ENCODE measurements at places on chromosomes 5 and 9.

DNA sequence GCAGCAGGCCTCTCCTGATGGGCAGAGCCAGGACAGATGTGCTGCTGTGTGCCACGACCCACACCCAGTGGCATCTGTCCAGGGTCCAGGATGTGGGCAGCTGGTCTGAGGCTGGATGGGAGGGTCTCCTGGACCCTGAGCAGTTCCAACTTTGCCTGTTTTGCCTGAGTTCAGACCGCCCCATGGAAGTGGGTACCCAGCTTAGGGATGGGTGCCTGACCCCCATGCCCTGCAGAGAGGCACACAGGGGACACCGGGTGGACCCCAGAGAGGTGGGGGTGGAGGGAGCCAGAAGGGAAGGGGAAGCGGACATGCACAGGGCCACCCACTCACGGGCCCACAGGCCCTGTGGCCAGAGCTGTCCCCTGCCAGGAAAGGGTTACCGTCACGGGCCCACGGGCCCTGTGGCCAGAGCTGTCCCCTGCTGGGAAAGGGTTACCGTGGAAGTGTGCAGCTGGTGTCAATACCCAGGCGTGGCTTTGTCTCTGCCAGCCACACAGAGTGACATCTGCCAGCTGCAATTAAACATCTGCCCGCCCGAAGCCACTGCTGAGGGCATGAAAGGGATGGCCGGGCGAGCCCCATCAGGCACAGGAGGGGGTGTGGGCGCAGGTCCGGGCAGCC lies 50.0 kb downstream of the NACC2 start:
- DNase-seq, result no peak

DNA sequence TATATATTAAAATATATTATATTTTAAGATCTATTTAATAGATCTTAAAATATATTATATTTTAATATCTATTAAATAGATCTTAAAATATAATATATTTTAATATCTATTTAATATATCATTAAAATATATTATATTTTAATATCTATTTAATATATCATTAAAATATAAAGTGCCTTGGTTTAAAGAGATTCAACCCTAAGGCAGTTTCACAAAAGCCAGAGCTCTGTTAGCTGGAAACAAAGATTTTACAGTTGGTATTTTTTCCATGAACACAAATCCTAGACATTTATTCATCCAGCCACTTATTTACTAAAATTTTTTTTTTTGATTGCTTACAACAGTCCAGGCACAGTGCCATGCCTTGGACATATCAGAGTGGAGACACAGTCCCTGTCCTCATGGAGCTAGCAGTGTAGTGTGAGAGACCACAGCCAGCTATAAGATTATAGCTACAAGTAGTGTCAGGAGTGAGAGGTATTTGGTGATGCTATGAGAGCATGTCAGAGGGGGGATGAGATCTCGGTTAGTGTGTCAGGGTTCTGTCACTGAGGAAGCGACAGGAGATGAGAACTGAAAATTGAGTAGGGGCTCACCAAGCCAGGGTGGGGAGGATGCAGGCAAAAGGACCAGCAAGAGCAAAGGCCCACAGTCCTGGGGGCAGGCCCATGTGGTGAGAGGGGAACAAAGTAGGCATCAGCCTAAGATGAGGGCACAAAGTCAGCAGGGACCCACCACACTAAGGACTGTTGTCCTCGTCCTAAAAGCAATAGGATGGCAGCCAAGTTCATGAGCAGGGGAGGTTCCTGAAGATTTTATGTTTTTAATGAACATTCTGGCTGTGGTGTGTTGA lies 74.5 kb downstream of the FBXO38 start:
- no peak for DNase-seq

GRCh38 chr5:82298668-82299067 lies 20.5 kb upstream of the RPS23 start:
- DNase-seq, result no peak

GRCh38 chr5:133121080-133121479 lies 69.3 kb downstream of the HSPA4 start:
- no peak for DNase-seq

DNA sequence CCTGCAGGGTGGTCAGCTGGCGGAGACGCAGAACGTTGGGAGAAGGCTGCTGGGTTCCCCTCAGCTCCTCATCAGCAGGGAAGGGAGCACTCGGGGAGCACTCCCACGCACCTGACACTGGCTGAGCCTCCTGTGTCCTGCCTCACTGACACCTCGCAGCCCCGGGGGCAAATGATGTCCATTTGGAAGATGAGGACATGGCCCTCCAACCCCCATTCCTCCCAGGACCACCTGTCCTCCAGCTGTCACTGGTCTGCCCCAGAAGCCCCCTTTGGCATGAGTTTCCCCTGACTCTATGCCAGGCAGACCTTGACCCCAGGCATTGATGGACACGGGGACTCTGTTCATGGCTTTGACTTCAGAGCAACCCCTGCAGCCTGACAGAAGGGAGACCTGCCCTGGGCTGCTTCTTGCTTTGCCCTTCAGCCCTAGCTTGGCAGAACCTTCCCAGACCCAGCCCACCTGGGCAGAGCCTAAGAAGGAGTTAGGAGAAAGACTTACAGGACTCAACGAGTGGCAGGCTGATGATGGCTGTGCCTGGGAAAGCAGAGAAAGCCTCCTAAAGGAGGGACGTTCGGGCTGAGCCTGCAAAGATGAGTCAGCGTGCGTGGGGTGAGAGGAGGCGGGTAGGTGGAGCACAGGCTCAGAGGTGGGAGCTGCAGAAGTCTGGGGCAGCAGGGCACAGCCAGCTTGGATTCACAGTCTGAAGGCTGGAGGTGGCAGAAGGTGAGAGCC lies 90.6 kb downstream of the LMX1B start:
- DNase-seq, result peak; percentile 51

GRCh38 chr9:86549401-86549811 lies 195.2 kb upstream of the TUT7 start:
- no peak for DNase-seq

DNA sequence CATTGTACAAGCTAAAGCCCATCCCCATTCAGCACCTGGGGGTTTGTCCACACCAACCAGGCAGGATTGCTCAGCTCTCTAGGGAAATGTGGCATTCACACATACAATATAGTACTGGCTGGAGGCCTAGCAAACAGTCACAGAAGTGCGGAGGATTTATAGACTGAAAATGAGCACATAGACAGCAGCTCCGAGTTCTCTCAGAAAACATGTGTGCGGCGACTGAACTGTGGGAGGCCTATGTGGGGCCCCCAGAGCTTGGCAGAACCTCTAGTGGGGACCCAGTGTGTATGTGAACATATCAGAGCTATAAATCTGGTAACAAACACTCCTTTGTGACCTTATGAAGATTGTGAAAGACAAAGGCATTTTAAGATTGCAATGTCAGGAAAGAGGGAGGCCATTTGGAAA lies 431.1 kb downstream of the DTWD2 start:
- DNase-seq, result no peak

GRCh38 chr5:33985447-33985846 lies 954 bp upstream of the SLC45A2 start:
- DNase-seq, result no peak

DNA sequence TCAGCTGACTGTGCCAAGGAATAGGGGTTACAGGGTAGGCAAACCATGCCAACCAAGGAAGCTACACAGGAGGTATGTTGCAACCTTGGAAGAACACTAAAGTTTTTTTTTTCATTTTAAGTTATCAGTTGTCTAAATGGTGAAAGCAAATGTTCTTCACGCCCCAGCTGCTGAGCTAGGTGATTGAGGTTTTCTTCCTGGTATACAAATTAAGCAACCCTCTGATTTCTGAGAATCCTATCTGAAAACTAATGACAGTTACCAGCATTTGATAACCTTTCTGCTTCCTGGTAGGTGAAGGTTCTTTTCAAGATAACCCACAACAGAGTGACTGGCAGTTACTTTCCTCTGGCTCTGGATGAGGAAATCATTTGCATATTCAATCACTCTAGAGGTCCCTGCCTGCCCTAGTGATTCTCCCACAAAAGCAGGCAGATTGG lies 194.9 kb downstream of the ATP10B start:
- DNase-seq, result no peak

DNA sequence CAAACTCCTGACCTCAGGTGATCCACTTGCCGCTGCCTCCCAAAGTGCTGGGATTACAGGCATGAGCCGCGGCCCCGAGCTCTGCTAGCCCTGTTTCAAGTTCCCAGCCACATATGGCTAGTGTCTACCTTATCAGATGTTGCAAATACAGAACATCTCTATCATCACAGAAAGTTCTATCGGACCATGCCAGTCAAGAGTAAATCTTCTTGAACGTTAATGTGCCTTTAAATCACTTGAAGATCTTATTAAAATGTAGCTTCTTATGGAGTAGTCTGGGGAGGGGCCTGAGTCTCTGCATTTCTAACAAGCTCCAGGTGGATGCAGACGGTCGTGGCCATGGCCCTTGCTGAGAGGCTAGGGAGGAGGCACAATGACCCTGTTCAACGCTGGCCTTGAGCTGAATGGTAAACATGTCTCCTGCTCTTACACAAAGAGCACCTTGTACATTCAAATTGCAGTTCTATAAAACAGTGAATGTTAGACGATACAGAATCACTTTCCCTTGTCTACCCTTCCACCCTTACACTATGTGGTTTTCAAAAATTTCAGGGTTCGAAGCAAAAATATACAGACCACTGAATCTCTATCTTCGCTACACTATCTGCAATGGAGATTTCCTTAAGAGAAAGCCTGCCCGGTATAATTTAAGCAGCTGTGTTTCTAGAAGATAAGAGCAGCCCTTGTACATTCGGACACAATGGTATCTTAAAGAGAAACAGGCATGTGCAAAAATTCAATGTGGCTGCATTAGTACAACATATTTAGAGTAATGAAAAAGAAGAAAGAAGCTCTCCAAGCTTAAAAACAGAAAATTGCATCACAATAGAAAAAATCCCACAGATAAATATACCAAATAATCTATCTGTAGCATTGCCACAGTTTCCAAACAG lies 114.1 kb downstream of the FRMD3 start:
- no peak for DNase-seq

- DNase-seq, result no peak
These were observed 22.3 kb downstream of the RFK start for GRCh38 chr9:76371901-76372300.

Data from ovary (tissue), 10 donors.